Inflammatory macrophage treated with lipopolysaccharide for 4 hours (primary cell): ENCODE measurements at places on chromosomes 1 and 21.

GRCh38 chr1:237112663-237113062, 70.7 kb downstream of the RYR2 start:
- DNase-seq, result no peak

DNA sequence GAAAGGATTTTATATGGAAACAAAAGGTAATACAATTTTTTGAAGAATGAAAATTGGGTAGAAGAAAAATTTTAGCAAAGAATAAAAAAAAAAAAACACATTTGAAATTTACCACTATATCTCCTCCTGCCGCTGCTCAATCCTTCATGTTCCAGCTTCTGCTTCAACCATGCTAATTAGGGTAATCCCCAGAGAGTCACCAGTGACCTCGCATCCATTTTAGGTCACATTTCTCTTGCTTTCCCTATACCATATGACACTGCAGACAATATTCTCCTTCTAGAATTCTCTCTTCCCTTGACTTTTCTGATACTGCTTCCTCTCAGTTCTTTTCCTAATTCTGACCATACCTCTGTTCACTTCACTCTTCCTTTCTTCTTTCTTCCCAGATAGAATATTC, 237.1 kb downstream of the USH2A start:
- peak; percentile 3 for DNase-seq

DNA sequence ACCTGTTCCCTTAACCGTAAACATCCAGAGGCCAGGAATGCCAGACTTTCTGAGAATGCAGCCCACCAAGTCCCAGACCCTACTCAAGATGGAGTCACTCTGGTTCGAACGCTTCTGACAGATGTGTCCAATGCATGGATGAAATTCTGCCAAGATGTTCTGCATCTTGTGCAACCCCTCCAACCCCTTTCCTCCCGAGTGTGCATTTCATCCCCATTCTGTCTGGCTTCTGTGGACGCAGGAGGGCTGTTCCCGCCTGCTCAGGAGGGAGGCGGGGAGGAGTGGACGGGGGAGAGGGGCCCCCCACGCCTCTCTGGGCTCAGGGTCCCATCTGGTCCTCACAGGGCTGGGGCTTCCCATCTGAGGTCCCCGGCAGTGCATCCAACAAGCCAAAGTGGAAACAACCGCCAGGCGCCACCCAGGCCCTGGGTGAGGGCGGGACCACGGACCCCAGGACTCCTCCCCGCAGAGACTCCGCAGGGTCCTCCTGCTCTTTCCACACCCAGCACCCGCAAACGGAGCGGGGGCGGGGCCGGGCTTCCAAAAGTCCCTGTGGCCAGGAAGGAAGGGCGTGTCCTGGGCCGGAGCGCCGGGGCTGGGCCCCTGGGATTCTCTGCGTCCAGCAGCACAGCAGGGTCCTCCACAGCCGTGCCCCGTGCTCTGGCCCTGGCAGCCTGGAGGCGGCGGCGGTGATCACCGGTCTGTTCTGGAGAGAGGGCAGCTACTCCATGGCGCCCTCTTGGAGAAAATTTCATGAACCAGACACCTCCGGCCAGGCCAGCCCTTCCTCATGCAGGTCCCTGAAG, 27.8 kb upstream of the SUMO3 start:
- DNase-seq, result peak; percentile 55

- no peak for DNase-seq
These were observed 28.1 kb downstream of the CD101 start for GRCh38 chr1:117029685-117030084.

GRCh38 chr1:38888423-38889333, 7.3 kb upstream of the GJA9 start:
- DNase-seq, result no peak

GRCh38 chr1:31401241-31401640, 11.8 kb upstream of the SERINC2 start:
- DNase-seq, result no peak

GRCh38 chr1:59738152-59738551, 76.6 kb upstream of the HOOK1 start:
- DNase-seq, result no peak

DNA sequence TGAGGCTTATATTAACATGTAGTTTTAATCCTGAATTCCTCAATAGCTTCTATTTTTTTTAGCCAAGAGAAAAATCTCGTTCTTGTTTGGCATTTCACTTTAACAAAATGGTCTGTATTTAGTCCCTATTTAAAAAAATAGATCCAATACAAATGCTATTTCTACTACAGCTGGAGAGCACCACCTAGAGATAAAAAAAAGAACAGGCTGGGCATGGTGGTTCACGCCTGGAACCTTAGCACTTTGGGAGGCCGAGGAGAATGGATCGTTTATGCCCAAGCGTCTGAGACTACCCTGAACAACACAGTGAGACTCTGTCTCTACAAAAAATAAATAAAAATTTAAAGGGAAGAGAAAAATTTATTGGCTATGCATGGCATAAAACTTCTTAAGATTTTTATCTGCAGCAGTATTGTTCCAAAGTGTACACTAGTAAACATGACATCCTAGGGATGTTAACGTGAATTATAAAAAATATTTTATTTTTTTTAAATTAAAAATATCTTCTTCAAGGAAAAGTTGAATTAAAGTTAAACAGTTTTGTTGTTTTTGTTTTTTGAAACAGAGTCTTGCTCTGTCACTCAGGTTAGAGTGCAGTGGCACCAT, 4.4 kb downstream of the ST7L start:
- no peak for DNase-seq

- DNase-seq, result no peak
These were observed 1282.9 kb upstream of the B3GALT2 start for GRCh38 chr1:194469282-194469681.

GRCh38 chr1:25257196-25257595, 9.9 kb upstream of the RSRP1 start:
- DNase-seq, result no peak

GRCh38 chr1:54507033-54507870, 40.8 kb upstream of the ACOT11 start:
- no peak for DNase-seq

DNA sequence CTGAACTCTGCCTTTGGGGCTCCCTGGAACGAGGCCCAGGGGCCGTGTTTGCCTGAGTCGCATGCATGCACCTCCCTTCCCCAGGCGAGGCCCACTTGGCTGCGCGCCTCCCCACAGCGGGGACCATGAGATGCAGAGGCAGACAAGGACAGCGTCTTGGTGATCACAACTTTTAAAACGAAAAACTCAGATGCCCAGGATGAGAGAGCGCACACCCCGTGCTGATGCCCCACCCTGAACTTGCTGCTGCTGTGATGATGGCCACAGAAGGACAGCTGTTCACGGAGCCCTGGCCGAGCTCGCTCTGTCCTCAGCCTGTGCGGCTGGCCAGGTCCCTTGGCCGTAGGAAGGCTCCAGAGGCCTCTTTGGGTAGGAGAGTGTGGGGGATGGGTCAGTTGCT, 11.4 kb upstream of the PRMT2 start:
- DNase-seq, result no peak
